ENCODE measurements at places on chromosomes 16 and 17. TPM values are rescaled to one million over a fixed set of nuclear protein-coding genes. Genes with fewer than 3 reads are reported as not detected.

The NTN3 gene
- 2.4 TPM for polyA plus RNA-seq

The PHLPP2 gene
- polyA plus RNA-seq, result 6.4 TPM

DNA sequence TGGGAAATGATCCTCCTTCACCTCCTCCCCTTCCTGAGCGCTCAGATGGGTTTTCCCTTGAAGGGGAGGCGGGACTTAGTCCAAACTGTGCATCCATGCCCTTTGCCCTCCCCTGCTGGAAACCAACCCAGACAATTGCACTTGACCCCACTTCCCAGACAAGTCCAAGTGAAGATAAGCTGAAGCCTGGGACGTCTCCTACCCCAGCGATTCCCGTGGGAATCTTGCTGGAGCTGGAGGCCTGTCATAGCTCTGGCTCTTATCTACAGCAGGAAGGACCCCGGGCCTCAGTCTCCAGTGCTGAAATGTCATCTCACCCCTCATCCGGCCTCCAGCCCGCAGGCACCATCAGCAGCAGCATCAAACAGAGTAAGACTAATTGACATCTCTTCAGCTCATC lies 6.5 kb upstream of the NGFR start:
- DNase-seq, result no peak

DNA sequence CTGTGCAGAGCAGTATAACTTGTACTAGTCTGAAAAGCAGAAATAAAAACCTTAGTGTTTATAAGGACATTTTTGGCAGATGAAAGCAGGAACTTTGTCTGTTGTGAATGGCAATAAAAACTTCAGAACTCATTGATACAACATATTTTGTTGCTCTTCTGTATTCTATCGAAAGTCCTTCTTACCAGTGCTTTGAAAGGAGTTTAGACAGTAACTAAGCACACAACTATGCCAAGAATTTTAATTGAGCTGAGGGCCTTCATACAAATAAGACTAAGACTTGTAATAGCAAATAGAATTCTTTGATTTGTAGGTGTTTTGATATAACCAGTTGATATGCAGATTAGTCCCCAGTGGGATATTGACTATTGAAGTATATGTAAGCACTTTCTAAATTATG lies 308.4 kb downstream of the ZFHX3 start:
- DNase-seq, result no peak

DNA sequence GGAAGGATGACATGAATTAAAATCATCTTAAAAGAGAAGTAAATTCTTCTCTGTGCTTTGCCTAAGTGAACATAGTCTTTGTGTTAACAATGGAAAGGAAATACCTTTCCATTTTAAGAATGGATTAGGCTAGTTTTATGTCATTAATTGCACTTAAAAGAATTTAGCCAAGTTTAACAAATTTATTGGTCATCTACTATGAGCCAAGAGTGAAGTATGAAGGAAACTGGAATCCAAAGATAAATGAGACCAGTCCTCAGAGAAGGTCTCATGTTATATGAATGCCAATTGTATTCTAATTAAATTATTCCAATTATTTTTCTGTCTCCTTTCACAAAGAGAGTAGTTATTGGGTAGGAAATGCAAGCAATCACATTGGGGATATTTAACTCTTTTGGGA lies 741.3 kb upstream of the SOX9 start:
- DNase-seq, result no peak

DNA sequence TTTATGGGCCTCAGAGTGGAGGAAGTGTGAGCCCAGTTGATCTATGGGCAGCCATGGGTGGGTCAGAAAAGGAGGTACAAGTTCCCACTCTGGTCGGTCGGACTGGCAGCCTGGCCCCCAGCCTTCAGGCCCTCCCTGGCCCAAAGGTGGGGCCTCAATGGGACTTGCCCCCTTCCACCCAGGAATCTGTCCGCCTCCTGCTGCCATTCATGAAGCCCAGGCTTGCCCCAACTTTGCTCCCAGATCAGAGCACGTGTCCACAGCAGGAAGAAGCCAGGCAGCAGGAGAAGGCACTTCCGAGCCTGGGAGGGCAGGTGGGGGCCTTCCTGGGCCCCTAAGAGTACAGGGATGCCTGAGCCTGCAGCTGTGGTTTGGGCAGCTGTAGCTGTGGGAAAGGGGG lies 3.0 kb upstream of the CMTM3 start:
- no peak for DNase-seq

- peak; percentile 95 for DNase-seq
Measured at GRCh38 chr17:44006598-44007345, 2.4 kb downstream of the NAGS start.

The RMI2 gene
- polyA plus RNA-seq, result 6.6 TPM

DNA sequence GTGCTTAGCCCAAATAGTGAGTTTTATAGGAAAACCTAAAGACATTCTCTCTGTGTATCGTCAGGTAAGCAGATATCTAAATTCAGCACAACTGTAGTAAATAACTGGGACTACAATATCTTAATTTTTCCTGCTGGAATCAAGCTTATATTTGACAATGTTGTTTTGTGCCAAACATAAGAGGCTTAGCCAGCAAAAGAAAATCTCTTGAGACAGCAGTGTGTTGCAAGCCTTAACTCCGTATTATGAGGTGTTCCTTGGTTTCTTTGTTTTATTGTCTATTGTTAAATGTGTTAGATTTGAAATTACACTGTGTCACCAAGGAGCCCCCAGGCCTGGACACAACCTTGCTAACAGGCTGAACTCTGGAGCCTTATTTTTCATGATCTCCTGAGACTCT lies 1570.6 kb upstream of the GOT2 start:
- peak; percentile 65 for DNase-seq

The SCNN1G gene
- polyA plus RNA-seq, result not detected

The FOXC2 gene
- 0.87 TPM for polyA plus RNA-seq

DNA sequence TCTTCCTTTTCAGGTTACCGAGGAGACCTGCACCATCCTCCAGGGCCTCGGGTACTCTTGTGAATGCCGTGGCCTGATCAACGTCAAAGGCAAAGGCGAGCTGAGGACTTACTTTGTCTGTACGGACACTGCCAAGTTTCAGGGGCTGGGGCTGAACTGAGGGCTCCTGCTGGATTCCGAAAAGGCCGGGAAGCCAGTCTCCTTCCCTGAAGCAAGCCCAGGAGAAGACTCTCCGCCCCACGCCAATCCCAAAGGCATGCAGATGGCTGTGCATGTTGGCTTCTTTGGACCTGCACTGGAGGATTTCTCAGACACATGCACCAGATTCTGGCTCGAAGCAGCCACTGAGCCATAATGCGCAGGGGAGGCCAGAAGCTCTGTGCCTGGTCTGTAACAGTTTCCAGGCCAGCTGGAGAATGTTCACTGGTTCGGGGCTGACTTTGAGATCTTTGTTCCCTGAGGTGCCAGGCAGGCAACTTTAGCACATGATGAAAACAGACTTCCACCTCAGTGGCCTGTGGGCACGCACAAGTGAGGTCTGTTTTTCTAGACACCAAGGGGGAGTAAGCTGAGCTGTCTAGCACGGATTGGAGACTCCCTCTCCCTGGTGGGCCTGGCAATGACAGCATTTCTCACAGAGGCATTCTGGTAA lies 49.1 kb downstream of the ADCY7 start:
- DNase-seq, result no peak

DNA sequence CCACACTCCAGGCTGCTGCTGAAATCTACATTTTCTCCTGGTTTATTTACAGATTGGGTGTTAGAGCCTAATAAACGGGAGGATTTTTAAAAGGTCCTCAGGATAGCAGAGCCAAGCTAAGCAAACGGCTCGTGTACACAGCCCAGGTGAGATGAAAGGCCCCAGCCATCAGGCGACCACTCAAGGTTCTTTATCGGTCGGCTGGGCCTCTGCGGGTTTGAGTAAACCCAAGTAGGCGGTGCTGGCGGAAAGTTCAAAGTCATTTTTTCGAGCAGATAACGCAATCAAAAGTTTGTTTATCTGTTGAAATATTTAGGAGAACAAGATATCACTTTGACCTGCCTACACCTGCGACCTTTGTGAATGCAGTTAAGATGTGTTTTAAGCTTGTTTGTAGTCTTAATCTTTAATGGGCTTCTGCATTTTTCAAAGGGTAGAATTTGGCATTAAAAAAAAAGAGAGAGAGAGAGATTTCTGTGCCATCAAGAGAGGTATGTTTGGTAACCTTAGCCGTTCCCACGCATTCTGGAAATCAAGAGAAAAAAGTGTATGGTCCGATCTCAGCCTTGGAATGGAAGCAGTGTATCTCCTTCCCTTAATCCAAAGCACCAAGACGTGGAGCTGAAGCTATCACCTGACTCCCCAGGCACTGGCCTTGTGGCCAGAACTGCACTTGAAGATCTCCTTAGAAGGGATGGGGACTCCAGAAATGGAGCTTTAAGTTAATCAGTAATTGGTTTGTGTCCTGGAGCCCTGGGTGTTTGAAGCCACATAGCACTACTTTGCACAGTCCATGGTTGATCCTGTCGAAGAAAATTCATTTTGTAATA lies 301.7 kb upstream of the IRX5 start:
- no peak for DNase-seq

The KRT33A gene
- polyA plus RNA-seq, result not detected

The MC1R gene
- polyA plus RNA-seq, result 1.6 TPM

The HOXB4 gene
- 10.7 TPM for polyA plus RNA-seq

- DNase-seq, result no peak
Measured at GRCh38 chr16:13439766-13440165, 480.2 kb upstream of the ERCC4 start.

The HEATR3 gene
- polyA plus RNA-seq, result 16.7 TPM

- DNase-seq, result peak; percentile 51
Measured at GRCh38 chr17:18182110-18182977, 1.3 kb upstream of the ALKBH5 start.

- DNase-seq, result no peak
Measured at GRCh38 chr17:45979137-45979536, 19.9 kb upstream of the STH start.

The EVPLL gene
- not detected for polyA plus RNA-seq

GRCh38 chr17:14050616-14051015 lies 18.7 kb upstream of the COX10 start:
- no peak for DNase-seq

GRCh38 chr16:17470182-17470907 lies 415 bp downstream of the XYLT1 start:
- DNase-seq, result no peak

The HCRT gene
- polyA plus RNA-seq, result not detected

The CNP gene
- 62.8 TPM for polyA plus RNA-seq

DNA sequence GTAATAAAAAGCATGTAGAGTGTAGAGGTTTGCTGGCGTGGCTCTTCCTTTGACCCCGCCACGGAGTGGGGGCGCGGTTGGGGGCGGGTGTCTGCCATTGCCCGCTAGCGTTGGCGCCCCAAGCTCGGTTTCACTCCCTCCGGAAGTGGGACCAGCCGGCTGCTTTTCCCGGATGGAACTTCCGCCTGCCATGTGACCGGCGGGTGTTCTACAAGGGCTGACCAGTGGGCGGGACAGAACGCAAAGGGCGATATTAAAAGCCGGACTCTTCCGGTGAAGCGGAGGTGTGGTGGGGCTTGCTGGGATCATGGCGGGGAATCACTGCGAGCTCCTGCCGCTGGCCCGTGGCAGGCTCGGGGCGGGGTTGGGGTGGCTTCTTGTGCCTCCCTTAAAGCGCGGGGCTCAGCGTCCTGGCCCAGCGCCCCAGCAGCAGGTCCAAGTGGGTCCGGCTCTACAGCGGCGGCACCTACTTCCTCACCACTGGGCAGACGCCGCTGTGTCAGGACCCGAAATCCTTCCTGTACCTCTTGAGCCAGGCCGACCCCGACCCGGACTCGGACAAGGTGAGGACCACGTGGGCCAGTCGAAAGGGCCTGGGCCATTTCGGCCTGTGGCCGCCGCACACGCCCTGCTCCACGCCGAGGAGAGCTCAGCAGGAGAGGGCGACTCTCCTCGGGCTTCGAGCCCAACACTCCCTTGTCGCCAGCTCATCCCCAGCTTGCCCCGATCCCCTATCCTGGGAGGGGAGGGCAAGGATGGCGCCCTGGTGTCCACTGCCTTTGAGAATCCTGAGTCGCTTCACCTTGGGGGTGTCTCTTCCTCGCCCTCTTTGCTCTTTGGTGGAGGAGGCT lies 65.6 kb downstream of the PDPK1 start:
- peak; percentile 97 for DNase-seq

DNA sequence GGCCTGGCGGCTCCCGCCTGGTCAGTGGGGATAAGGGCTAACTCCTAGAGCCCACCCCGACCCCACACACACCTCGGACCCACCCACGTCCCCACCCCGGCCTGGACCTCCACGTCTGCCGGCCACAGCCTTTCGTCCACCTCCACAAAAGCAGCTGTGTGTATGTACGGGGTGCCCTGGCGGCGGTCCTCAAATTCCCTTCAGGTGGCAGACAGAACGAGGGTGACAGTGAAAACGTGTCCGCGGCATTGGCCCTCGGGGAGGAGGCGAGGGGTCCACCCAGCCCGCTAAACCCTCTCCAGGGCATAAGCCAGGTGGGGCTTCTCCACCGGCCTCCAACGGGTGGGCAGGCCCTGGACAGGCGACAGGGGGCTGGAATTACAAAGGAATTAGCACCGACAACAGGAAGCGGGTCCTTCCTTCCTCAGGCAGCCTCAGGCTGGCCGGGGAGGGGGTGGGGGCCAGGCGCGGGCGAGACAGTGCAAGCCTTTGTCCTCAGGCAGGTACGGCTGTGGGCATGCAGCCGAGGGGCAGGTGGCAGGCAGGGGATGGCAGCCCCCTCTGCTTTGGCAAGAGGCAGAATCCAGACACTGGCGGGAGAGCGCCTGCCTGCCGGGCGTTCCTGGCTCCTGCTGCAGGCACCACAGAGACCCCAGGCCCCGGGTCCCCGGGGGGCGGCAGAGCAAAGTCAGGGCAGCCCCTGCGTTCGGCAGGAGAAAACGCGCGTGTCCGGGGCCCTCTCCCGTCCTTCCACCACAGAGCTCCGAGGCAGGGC lies 12.3 kb upstream of the PITPNA start:
- no peak for DNase-seq

DNA sequence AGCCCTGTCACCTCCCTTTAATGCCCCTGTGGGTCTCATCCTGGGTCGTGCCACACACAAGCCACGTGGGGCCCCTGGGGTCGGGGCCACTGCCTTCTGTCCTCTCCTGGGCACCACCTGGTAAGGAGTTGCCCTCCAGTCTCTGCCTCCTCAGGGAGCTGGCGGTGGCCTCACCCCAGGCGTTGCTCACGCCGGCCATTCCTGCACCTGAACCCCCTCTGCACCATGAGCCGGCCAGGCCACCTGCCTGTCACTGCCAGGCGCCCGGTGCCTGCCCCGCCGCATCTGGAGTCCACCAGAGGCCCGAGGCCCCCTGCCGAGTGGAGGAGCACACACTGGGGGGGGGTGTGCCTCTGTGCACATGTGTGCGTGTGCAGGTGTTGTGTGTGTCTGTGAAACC lies 10.4 kb downstream of the NHERF2 start:
- DNase-seq, result no peak

The NPB gene
- not detected for polyA plus RNA-seq

DNA sequence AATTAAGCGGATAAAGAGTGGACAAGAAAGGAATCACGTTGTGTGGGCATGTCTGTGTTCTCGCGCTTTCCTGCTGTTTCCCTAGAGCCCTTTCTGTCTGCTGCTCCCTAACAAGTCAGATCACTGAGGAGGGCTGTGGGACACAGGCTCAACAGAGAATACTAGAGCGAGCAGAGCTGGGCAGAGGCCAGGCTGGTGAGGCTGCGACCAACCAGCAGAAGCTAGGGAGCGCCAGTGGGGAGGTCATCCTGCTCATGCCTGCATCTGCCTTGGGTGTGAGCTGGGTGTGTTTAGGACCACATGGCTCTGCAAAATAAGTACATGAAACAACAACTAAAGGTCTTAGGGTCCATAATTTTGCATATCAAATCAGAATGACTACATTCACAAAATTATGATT lies 11.5 kb upstream of the FOXJ1 start:
- DNase-seq, result no peak

- no peak for DNase-seq
Measured at GRCh38 chr17:36850790-36851189, 86.5 kb upstream of the LHX1 start.

- DNase-seq, result no peak
Measured at GRCh38 chr16:31192856-31193642, 9.5 kb downstream of the PYCARD start.

The HOXB8 gene
- 0.42 TPM for polyA plus RNA-seq

The GSG1L2 gene
- not detected for polyA plus RNA-seq

The C16orf54 gene
- polyA plus RNA-seq, result 0.10 TPM

Data from muscle of back (tissue), 13 donors.